ENCODE measurements at places on chromosomes 2 and 18. TPM values are rescaled to one million over a fixed set of nuclear protein-coding genes. Genes with fewer than 3 reads are reported as not detected.

DNA sequence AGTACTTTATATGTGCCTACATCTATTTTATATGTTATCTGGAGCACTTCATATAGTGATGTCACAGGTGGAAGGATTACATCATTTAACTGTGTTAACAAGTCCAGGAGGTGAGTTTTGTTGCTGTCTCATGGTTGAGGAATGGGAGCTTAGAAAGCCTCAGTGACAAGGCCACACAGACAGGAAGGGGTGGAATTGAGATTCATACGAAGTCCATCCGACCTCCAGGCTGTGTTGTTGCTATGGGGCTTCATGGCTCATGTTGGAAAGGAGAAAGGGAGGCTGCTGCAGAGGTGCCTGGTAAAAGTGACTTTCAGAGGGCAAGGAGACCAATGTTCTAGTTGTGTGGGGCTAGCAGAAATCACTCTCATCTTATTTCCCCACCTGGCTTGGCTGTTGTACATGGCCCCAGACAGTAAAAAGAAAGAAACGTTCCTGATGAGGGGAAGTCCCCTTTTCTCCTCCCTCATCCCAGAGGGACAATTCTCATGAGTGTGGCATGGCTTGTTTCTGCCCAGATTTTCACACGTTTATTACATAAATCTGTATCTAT lies 31.0 kb upstream of the GREB1 start:
- H3K27me3 ChIP-seq: peaks cover 28% of the 10 kb centered on the region
- no peaks in the 10 kb centered on the region for H3K36me3 ChIP-seq
- peaks cover 6% of the 10 kb centered on the region for H3K4me1 ChIP-seq

DNA sequence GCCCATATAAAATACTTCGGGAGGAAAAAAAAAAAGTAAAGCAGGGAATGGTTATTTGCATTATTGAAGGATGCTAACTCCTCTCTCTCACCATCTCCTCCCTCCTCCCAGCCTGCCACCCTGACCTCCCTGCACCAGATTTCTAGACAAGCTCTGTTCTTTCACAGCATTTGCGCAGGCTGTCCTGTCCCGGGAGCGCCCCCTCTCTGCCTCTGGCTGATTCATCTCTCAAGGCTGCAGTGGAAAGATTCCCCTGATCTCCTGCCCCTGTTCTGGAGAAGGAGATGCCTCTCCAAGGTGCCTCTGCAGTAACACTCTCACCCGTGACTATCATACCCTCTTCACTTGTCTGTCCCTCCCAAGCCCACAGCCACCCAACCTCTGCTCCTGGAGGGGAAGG lies 38.5 kb downstream of the COL4A4 start:
- DNase-seq: no peak
- H3K4me1 ChIP-seq: no peaks in the 10 kb centered on the region
- no peak overlapping the region for H3K27ac ChIP-seq
- peaks cover 16% of the 10 kb centered on the region for H3K27me3 ChIP-seq
- no peaks in the 10 kb centered on the region for H3K36me3 ChIP-seq

Gene SLC4A3
- not detected for total RNA-seq

Gene DUSP11
- 31.0 TPM for total RNA-seq

GRCh38 chr2:172921532-172922236 lies 154.0 kb upstream of the MAP3K20 start:
- H3K27me3 ChIP-seq: peaks cover 4% of the 10 kb centered on the region
- DNase-seq: no peak
- no peaks in the 10 kb centered on the region for H3K36me3 ChIP-seq
- H3K4me1 ChIP-seq: peaks cover 3% of the 10 kb centered on the region
- H3K27ac ChIP-seq: no peak overlapping the region

GRCh38 chr2:3959372-3959771 lies 256.0 kb downstream of the DCDC2C start:
- H3K27ac ChIP-seq: no peak overlapping the region
- no peaks in the 10 kb centered on the region for H3K27me3 ChIP-seq

GRCh38 chr2:65812887-65813286 lies 380.5 kb upstream of the SPRED2 start:
- no peak overlapping the region for H3K27ac ChIP-seq
- H3K4me3 ChIP-seq: no peak overlapping the region
- no peaks in the 10 kb centered on the region for H3K36me3 ChIP-seq
- no peak for DNase-seq
- no peaks in the 10 kb centered on the region for H3K27me3 ChIP-seq
- H3K4me1 ChIP-seq: no peaks in the 10 kb centered on the region

GRCh38 chr18:47397671-47398319 lies 146.3 kb upstream of the SKOR2 start:
- no peaks in the 10 kb centered on the region for H3K36me3 ChIP-seq
- H3K27ac ChIP-seq: no peak overlapping the region
- H3K4me1 ChIP-seq: no peaks in the 10 kb centered on the region
- no peak for DNase-seq
- H3K4me3 ChIP-seq: no peak overlapping the region

- no peak for DNase-seq
- H3K4me1 ChIP-seq: peaks cover 30% of the 10 kb centered on the region
- H3K4me3 ChIP-seq: no peak overlapping the region
- H3K27me3 ChIP-seq: no peaks in the 10 kb centered on the region
Observed at GRCh38 chr18:13482618-13482945, 243.8 kb downstream of the FAM210A start.

Gene CHST9
- total RNA-seq: not detected

GRCh38 chr2:71995067-71995665 lies 152.5 kb downstream of the CYP26B1 start:
- H3K36me3 ChIP-seq: no peaks in the 10 kb centered on the region
- DNase-seq: no peak
- no peak overlapping the region for H3K27ac ChIP-seq
- no peak overlapping the region for H3K4me3 ChIP-seq

- H3K27me3 ChIP-seq: peaks cover 11% of the 10 kb centered on the region
- DNase-seq: no peak
- no peaks in the 10 kb centered on the region for H3K36me3 ChIP-seq
- H3K27ac ChIP-seq: no peak overlapping the region
- H3K4me3 ChIP-seq: no peak overlapping the region
Observed at GRCh38 chr2:150478200-150478974, 9.1 kb downstream of the RND3 start.

Gene CACNB4
- total RNA-seq: 0.54 TPM

DNA sequence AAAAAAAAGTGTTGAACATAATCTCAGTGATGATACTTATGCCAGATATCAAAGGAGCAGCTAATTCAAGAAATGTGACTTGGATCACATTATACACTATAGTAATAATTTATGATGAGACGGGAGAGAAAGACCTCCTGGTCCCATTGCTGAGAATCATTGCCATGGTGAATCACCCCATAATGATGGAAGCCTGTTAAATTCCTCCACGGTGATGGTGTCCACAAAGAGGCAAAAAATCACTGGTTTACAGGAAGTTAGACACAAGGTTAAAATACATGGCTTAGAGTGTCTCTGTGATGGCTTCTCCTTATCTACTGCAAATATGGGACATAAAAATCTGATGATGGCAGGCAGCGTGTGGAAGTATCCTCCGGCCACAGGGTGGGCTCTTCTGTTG lies 210.0 kb downstream of the CDH2 start:
- no peak overlapping the region for H3K27ac ChIP-seq
- DNase-seq: no peak
- no peaks in the 10 kb centered on the region for H3K27me3 ChIP-seq
- no peaks in the 10 kb centered on the region for H3K36me3 ChIP-seq
- no peaks in the 10 kb centered on the region for H3K4me1 ChIP-seq

Gene TMEFF2
- not detected for total RNA-seq

Gene TET3
- 14.8 TPM for total RNA-seq

- no peak overlapping the region for H3K4me3 ChIP-seq
- H3K36me3 ChIP-seq: no peaks in the 10 kb centered on the region
- H3K4me1 ChIP-seq: peaks cover 2% of the 10 kb centered on the region
- peaks cover 23% of the 10 kb centered on the region for H3K27me3 ChIP-seq
- no peak overlapping the region for H3K27ac ChIP-seq
Observed at GRCh38 chr2:86412007-86412406, 29.2 kb upstream of the KDM3A start.

DNA sequence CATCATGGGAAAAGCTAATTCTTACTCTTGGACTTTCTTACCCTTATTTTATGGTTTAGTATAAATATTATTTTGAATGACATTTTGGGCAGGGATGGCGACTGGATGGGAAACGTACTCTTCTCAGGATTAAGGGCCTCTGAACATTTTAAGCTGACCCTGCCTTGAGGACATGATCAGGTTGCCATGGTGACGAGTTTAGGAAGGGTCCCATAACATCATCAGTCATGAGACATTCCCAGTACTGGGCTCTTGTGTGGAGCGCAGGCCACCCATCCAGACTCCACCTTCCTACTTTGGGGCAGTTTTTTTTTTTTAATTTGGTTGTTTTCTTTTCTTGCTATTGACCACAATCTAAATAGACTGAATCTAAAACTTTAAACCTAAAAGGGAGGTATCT lies 40.7 kb downstream of the KCNE4 start:
- DNase-seq: no peak
- no peak overlapping the region for H3K4me3 ChIP-seq
- H3K27ac ChIP-seq: no peak overlapping the region
- H3K4me1 ChIP-seq: no peaks in the 10 kb centered on the region

Gene DLX1
- total RNA-seq: 0.10 TPM

Gene CDH20
- 0.25 TPM for total RNA-seq

Gene PLCD4
- total RNA-seq: not detected

GRCh38 chr2:200077210-200077650 lies 121.8 kb downstream of the MAIP1 start:
- H3K27ac ChIP-seq: no peak overlapping the region
- H3K4me3 ChIP-seq: no peak overlapping the region
- DNase-seq: no peak
- peaks cover 16% of the 10 kb centered on the region for H3K27me3 ChIP-seq

GRCh38 chr18:73352546-73352945 lies 484.8 kb upstream of the NETO1 start:
- H3K4me1 ChIP-seq: no peaks in the 10 kb centered on the region
- H3K4me3 ChIP-seq: no peak overlapping the region
- no peaks in the 10 kb centered on the region for H3K27me3 ChIP-seq
- no peak overlapping the region for H3K27ac ChIP-seq

- no peaks in the 10 kb centered on the region for H3K4me1 ChIP-seq
- no peaks in the 10 kb centered on the region for H3K27me3 ChIP-seq
- no peak overlapping the region for H3K27ac ChIP-seq
- no peak for DNase-seq
- no peaks in the 10 kb centered on the region for H3K36me3 ChIP-seq
- no peak overlapping the region for H3K4me3 ChIP-seq
Observed at GRCh38 chr2:69131452-69131851, 118.5 kb downstream of the ANTXR1 start.

- DNase-seq: no peak
- H3K4me1 ChIP-seq: no peaks in the 10 kb centered on the region
- no peaks in the 10 kb centered on the region for H3K36me3 ChIP-seq
- no peak overlapping the region for H3K27ac ChIP-seq
Observed at GRCh38 chr2:22788749-22789327, 596.1 kb upstream of the KLHL29 start.

DNA sequence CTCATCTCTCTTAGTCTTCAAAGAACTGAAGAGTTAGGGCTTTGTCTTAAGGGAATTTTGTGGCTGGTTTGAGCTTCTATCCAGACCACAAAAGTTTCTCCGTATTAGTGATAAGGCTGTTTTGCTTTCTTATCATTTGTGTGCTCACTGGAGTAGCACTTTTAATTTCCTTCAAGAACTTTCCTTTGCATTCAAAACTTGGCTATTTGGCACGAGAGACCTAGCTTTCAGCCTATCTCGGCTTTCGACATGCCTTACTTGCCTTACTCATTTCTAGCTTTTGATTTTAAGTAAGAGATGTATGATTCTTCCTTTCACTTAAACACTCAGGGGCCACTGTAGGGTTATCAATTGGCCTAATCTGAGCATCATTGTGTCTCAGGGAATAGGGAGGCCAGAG lies 29.9 kb downstream of the HDHD2 start:
- H3K27me3 ChIP-seq: no peaks in the 10 kb centered on the region
- peaks cover 20% of the 10 kb centered on the region for H3K4me1 ChIP-seq
- H3K36me3 ChIP-seq: peaks cover 27% of the 10 kb centered on the region
- no peak overlapping the region for H3K4me3 ChIP-seq

Gene TWIST2
- total RNA-seq: not detected

DNA sequence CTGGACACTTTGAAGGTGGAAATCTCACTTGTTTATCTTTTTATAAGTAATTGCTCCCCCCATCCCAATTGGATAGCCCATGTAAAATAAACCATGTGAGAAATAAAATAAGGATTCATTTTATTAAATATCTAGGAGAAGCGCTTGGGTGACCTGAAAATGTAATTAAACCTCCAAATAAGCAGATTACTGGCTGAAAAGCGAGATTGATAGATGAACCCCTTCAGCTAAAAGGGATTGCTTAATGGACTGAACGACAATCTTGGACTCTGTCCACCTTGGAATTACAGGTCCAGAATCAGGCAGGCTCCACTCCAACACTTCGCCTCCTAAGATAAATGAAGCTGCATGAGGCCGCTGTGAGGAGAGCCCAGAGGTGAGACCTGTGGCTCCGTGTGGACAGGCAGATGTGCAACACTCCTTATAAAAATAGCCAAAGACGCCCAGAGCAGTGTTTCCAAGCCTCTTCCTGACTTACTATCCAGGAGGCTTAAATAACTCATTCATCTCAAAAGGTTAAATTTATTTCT lies 441.5 kb downstream of the MTX2 start:
- H3K4me3 ChIP-seq: no peak overlapping the region
- no peaks in the 10 kb centered on the region for H3K4me1 ChIP-seq
- no peak overlapping the region for H3K27ac ChIP-seq
- H3K36me3 ChIP-seq: no peaks in the 10 kb centered on the region
- no peak for DNase-seq
- peaks cover 17% of the 10 kb centered on the region for H3K27me3 ChIP-seq

DNA sequence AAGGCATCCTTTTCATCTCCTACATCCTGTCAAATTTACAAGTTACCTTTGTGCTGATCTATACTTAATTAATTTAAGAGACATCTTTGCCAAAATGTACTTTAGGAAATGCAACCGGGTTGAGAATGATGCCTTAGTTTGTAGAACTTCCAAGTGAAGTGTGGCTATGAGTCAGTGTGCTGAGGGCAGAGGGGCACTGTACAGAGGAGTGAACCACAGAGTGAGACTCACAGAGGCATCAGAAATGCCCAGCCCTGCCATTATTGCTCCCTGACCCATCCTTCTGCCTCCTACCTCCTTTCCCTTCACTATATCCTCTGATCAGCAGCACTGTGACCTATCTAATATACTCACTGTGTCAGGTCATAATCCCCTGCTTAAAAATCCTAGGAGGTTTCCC lies 320.1 kb downstream of the LRRTM1 start:
- no peaks in the 10 kb centered on the region for H3K27me3 ChIP-seq
- no peaks in the 10 kb centered on the region for H3K4me1 ChIP-seq
- no peaks in the 10 kb centered on the region for H3K36me3 ChIP-seq
- DNase-seq: no peak
- H3K27ac ChIP-seq: no peak overlapping the region
- H3K4me3 ChIP-seq: no peak overlapping the region

- H3K36me3 ChIP-seq: peaks cover 7% of the 10 kb centered on the region
- H3K27me3 ChIP-seq: no peaks in the 10 kb centered on the region
- H3K4me3 ChIP-seq: no peak overlapping the region
- DNase-seq: no peak
- H3K27ac ChIP-seq: no peak overlapping the region
- H3K4me1 ChIP-seq: no peaks in the 10 kb centered on the region
Observed at GRCh38 chr2:185967335-185967734, 228.7 kb downstream of the FSIP2 start.

All from activated naive CD8-positive, alpha-beta T cell treated with anti-CD3 and anti-CD28 coated beads for 36 hours (primary cell).